Fibroblast of skin of right biceps (primary cell): ENCODE measurements at places on chromosomes 1 and 21.
A peak's percentile ranks its signal among the peaks of the same experiment; 100 is the strongest.

DNA sequence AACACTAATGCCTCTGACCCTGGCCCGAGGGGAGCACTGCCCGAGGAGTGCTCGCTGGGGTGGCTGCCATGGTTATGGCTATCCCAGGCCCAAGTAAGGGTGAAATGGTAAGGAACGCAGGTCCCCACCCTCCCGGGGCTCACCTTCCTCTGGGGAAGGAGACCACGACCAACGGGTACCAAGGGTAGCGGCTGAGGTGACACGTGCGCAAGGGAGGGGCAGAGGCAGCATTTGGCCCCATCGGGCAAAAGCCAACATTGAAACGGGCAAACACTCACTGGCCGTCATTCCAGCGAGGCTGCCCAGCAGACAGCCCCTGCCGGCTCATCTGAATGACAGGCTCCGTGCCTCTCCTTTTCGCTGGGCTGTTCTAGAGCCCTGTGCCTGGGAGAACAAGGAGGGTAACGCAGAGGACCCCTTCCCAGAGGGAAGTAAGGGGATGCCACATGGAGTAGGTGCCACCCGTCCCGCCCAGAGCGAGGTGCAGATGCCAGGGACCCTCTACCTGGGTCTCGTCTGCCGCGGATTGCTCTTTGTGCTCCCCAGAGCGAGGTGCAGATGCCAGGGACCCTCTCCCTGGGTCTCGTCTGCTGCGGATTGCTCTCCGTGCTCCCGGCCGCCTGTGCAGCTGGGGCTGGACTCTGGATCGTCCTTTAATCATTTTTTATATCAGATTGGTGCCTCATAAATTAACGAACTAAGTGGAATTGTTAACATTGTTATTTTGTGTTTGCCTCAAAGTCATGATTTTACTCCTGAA, 16.2 kb downstream of the ACTRT2 start:
- DNase-seq, result no peak

DNA sequence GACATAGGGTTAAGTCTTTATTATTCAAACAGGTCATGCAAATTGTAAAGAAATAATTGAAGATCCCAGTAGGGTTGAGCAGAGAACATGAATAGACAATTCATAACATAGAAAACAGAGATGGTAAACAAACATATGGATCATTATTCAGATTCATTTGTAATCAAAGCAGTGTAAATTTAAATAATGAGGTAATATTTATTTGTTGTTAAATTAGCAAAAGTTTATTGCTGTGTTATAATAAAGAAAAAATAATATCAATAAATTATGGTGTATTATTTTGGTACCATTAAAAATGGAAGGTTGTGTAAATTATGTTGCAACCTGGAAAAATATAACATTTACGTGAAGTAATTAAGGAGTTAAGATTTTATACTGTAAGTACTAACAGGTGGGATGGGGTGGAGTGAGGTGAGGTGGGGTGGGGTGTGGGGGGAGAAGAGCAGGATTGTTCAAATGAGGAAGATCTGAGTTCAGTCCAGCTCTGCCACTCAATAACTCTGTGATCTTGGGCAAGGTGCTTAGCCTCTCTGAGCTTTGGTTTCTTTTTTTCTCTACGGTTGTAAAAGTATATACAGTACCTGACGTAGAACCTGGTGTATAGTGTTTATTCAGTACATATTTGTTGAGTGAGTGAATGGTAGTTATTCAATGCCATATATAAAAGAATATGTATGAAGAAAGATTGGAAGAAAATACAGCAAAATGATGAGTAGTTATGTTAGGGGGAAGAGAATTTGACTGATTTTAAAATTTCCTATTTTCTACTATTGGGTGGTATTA, 140.3 kb upstream of the KIF26B start:
- DNase-seq, result no peak

GRCh38 chr1:228009828-228010775, 3.3 kb downstream of the WNT3A start:
- no peak for DNase-seq

- peak; percentile 33 for DNase-seq
Observed at GRCh38 chr21:45357436-45358260, 47.3 kb upstream of the COL18A1 start.

DNA sequence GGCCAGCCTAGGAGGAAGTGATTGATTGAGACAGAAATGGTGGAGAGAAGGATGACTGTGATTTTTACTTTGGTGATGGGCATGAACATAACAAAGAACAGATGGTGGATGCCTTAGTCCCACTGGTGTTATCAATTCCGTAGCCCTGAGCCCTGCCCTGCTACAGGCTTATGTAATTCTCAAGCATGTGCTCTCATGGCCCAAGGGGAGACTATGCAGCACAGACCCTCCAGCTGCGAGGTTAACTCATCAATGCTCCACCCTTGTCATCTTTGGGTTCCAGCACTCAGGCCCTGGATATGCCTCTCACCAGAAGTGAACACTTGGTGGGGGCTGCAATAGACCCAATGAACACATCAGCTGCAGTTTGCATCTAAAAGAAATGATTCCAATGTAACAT, 62.7 kb upstream of the LRRC8D start:
- DNase-seq, result no peak

DNA sequence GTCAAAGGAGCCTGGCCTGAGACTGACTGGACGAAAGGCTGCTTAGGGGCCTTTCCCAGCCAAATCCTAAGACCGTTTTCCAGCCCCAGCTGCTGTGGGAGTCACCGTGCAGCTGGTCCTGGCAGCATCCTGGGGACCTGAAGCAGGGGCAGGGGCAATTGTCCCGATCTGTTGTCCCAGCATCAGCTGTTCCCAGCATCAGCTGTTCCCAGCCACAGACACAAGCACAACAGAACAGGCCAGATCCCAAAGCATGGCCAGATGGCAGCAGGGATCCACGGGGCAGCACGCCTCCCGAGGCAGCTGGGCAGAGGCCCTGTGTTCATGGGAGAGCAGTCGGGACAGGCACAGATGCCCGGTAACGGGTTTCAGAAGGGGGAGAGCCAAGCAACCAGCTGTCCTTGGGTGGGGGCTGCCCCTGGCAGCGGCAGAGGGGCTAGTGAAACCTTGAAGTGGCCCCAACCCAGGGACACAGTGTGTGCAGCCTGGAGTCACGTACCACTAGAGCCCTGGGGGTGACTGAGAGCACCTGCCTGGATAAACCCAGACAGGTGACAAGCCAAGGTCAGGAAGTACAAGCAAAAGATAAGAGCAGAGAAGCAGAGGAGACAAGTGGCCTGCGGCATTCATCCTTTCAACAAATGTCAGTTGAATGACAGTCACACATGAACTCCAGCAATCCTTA, 13.3 kb downstream of the CELA2B start:
- no peak for DNase-seq

GRCh38 chr1:116497656-116498055, 73.2 kb downstream of the CD58 start:
- peak; percentile 44 for DNase-seq

DNA sequence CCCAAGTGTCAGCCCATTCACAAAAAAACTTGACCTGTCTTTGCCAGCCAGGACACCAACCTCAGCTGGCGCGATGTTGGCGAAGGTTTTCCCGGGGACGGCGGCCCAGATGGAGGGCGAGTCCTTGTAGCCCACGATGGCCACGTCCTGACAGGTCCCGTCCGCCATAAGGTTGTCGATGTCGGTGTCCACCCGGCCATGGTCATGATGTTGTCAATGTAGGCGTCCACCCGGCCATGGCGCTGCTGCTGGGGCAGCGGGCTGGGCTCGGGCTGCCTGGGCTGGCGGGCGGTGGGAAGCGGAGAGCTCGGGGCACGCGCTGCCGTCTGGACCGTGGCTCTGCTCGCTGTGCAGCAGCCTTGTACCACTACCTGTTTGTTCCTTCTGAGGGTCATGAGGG, 18.3 kb upstream of the MYOC start:
- DNase-seq, result no peak

DNA sequence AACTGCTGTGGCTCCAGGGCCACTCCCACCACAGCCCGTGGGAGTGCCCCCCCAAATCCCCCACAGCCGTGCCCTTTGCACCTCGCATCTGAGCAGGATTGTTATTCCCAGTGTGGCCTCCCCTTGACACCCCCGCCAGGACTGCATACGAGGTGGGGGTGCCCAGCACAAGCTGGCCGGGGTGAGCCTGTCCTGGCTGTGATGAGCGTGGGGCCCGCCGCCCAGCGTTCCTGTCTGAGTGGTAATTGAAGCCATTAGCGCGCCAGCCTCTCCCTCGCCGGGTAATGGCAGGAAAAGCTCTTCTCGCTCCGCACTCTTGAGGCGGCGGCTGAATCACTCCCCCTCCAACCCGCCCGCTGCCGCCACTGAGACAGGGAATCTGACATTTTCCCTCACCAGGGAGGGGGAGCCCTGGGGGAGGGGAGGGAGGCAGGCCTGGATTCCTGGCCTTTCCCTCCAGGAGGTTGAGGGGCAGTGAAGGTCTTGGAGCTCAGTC, 27.7 kb downstream of the PTPRF start:
- peak; percentile 81 for DNase-seq

- DNase-seq, result no peak
Observed at GRCh38 chr1:3505161-3505560, 50.7 kb downstream of the ARHGEF16 start.

GRCh38 chr1:93717640-93718039, 36.0 kb upstream of the BCAR3 start:
- DNase-seq, result no peak

GRCh38 chr21:42474043-42474831, 21.8 kb downstream of the RSPH1 start:
- peak; percentile 33 for DNase-seq

DNA sequence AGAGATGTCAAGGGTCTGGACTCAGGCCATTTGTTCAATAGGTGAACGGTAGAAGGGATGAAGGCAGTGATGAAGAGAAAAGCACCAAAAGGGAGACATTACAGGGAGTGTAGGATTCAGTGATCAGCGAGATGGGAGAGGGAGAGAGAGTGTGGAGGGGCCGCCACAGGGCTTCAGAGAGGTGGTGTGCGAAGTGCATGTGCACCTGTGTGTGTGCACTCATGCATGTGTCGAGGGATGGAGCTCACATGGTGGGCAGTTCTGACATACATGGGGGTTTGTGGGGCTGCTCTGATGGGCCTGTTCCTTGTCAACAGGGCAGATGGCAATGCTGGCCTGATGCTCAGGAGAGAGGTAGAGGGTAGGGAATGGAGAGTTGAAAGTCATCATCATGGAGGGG, 11.4 kb upstream of the KCNA2 start:
- no peak for DNase-seq

DNA sequence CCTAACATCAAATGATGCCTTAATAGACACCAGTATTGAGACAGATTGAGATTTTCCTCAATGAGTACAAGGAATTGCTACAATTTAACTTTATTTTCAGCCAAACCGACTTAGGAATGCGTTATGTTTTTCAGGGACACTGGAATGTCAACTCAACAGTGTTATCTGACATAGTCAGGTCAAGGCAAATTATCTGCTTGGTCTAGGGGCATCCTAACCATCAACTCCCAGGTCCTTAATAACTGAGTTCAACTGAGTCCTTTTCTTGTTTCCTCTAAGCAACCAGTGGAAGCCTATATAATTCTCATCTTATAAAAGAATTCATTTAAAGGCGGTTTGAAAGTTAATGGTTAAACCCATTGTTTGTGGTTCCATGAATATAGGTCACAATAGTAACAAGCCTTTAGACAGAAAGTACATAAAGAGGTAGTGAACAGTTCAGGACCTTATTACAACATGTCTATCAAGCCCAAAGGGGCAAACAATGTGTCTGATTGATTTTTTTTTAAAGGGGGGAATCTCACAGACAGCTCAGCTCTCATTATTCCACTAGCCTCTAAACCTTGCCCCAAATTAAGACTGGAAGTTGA, 32.3 kb upstream of the NR5A2 start:
- no peak for DNase-seq

DNA sequence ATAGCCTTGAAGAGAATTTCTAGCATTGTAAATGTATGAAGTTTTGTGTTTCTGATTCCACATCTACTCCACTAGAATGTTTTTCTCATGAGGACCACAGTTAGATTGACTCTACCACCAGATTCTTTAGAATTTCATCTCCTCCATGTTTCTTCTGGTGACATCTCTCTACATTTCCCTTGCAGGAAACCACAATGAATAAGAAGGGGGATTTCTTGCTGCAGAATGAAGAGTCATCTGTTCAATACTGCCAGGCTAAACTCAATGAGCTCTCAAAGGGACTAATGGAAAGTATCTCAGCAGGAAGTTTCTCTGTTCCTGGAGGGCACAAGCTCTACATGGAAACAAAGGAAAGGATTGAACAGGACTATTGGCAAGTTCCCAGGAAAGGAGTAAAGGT, 18.6 kb downstream of the GBP6 start:
- no peak for DNase-seq

- peak; percentile 74 for DNase-seq
Observed at GRCh38 chr1:43979528-43980254, 681 bp downstream of the B4GALT2 start.

DNA sequence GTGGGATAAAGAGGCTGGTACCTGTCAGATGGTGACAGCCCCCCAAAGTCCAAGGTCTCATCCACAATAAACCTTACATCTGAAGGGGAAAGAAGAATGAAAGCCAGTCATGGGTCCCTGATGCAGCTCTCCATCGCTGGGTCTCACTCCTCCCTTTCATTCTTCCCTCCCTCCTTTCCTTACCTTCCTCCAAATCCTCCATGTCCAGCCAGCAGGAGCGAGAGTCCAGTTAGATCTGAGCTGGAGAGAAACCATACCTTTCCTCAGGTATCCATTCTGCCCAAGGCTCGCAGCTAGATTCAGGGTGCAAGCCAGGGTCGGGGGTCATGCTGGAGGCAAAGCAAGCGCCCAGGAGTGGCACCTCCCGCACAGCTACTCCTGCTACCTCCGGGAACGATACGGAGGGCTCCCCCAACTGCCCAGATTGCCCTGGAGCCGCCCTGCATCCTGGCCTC, 421 bp downstream of the PSRC1 start:
- DNase-seq, result no peak

- DNase-seq, result no peak
Observed at GRCh38 chr1:176533020-176533419, 70.0 kb downstream of the PAPPA2 start.

DNA sequence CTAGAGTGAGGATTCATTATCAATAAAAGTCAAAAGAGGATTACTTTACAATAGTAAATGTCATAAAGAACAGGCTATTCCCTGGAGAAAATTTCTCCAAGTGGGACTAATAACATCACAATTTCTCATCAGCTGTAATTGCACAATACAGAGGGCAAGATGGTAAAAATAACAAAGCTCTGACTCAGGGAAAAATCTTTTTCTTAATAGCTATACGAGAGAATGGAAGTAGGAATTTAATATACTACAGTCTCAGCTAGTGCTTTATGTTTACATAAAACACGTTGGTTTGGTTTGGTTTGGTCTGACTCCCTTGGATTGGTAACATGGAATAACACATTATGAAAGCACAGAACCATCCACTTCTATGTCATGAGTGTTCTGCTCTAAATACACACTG, 397.6 kb downstream of the LRRIQ3 start:
- peak; percentile 82 for DNase-seq

- peak; percentile 40 for DNase-seq
Observed at GRCh38 chr1:246923482-246923881, 8.3 kb downstream of the AHCTF1 start.

GRCh38 chr1:9670085-9670484, 18.6 kb downstream of the PIK3CD start:
- DNase-seq, result no peak
